ENCODE measurements at places on chromosomes 16 and 17.

GRCh38 chr17:59145571-59146096, 9.4 kb downstream of the SKA2 start:
- no peak for DNase-seq

DNA sequence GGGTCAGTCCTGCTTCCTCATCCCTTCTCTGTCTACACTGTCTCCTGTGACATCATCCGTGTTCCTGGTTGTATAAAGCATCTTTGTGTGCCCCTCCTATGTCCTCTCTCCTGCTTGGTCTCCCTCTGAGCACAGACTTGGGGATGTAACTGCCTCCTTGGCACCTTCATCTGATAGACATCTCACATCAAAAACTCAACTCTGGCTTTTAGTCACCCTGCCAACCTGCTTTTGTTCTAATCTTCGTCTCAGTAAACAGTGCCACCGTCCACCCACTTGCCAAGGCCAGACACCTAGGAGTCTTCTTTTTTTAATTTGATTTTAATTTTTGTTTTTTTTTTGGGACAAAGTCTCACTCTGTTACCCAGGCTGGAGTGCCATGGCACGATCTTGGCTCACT, 16.9 kb upstream of the KSR1 start:
- DNase-seq, result no peak

- DNase-seq, result no peak
These were observed 373.7 kb downstream of the HAPSTR1 start for GRCh38 chr16:9465161-9465560.

DNA sequence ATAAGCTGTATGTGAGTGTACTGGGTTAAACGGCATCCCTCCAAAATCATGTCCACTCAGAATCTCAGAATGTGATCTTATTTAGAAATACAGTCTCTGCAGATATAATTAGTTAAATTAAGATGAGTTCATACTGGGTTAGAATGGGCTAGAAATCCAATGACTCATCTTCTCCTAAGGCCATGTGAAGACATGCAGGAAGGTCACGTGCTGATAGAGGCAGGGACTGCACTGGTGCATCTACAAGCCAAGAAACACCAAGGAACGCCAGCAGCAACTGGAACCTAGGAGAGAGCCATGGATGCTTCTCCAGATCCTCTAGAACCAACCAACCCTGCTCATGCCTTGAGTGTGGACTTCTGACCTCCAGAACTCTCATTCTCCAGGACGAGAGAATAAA, 241.0 kb downstream of the XYLT1 start:
- DNase-seq, result no peak

DNA sequence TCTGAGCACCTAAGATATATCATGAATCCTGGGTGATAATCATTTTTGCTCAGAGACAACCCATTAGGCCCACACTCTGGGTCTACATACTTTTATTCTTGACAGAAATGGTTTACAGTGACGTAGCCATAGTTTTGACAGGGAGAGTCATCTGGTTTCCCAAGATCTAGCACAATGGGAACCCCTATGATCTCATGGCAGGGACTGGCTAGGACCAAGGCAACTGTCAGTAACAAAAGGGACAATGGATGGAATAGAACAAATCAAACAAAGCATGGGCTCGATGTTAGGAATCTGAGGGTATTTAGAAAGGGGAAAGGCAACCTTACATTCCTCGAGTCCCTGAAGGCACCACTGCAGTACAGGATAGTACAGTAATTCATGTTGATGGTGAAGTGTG, 20.5 kb downstream of the CFAP97D1 start:
- no peak for DNase-seq

DNA sequence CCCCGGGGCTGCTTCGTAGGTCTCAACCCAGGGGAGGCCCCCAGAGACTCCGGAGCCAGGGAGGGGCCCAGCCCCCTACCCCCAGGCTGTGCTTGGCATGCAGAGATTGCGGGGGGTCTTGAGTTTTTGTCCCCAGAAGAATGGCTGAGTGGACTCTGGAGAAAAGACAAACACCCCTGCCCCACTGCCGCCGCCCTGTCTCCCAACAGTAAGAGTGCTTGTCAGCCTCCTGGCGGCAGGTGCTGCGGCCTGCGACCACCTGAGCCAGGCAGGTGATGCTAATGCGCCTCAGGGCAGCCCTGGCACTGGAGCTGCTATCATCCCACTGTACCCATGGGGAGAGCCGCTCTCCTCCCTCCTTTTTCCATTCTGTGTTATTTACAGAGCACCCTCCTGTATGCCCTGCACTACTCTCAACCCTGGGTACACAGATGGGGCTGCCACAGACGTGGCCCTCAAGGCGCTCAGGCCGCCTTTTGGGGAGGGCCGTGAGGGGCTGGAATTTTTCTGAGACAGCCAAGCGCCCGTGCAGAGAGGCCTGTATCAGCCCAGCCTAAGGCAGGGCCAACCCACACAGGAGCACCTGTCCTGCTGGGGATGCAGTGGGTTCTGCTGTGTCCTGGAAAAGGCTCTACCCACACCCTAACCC, 2.6 kb upstream of the IL17C start:
- no peak for DNase-seq

DNA sequence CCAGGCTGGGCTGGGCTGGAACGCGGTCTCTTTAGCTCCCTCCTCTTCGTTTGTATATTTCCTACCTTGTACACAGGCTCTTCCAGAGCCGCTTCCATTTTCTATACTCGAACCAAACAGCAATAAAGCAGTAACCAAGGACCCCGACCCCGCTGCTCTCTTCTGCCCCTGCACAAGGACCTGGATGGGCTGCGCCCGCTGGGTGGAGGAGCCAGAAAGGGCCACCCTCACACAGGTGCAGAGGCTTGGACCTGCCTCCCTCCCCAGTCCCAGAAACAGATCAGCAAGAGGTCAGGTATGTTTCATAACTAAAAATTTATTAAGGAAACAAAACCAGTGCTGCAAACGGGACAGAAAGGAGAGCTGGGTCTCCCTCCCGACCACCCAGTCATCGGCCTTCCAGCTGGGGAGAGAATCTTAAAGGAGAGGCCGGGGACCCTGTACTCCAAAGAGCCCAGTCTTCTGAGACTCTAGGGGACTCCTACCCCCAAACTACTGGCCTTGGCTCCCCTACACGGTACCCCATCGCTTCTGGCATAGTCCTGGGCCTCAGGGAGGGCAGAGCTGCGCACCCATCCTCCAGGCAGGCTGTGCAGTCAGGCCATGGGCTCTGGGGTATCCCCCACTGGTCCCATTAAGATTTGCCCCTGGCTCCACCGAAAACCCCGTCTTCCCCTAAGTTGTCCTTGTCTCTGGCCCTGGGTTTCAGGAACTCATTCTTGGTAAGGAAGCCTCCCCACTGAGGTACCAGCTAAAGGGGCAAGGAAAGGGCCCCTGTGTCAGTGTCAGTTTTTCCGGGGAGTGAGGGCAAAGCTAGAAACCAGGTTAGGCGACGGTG, 4.9 kb downstream of the HIC1 start:
- DNase-seq, result no peak

- peak; percentile 92 for DNase-seq
These were observed at the start of gene SKA2 for GRCh38 chr17:59154721-59155438. Gene SKA2, minus strand, starts transcription at chr17:59155186. Its CDS starts 23 bp downstream, at chr17:59155163.

- DNase-seq, result no peak
These were observed 14.5 kb downstream of the NGFR start for GRCh38 chr17:49509588-49509917.

DNA sequence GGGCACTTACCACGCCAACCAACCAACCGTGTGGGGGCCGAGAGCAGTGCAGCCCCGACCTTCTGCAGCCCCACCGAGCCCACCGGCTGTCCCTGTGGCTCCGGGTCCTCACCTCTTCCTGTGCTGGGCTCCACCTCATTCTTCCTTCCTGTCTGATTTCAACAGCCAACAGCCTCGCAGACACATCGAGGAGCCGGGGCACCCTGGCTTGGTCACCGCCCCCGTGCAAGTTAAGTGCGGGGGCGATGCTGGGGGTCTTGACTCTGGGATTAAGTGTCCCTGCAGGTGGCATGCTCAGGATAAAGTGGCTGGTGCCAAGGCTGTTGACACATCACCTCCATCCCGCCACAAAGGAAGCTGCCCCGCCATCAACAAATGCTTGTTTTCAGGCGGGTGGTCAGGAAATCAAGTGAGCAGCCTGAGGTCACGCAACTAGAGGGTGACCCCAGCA, at the start of gene NLRC3:
Gene NLRC3 (minus strand): TSS at position 102 of the 451 bp plus-strand sequence. CDS start 12,367 bp downstream, outside the sequence.
- DNase-seq, result no peak

- DNase-seq, result peak; percentile 99
These were observed 6.4 kb downstream of the CUEDC1 start for GRCh38 chr17:57948555-57949420.

DNA sequence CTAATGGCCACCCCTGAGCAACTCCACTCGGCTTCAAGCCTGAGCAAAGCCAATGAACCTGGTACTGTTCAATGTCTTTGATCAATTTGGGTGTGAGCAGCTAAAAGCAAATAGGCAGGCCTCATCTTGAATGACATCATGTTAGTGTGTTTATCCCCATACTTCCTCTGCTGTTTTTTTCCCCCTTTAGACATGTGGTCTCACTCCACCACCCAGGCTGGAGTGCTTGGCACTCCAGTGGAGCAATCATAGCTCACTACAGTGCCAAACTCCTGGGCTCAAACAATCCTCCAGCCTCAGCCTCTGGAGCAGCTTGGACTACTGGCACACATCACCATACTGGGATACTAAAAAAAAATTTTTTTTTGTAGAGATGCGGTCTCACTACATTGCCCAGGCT, 75.4 kb downstream of the ARHGAP17 start:
- no peak for DNase-seq

- no peak for DNase-seq
These were observed 109.9 kb downstream of the PHKB start for GRCh38 chr16:47571049-47571448.

GRCh38 chr16:6940968-6941367, 391.7 kb upstream of the RBFOX1 start:
- DNase-seq, result no peak

DNA sequence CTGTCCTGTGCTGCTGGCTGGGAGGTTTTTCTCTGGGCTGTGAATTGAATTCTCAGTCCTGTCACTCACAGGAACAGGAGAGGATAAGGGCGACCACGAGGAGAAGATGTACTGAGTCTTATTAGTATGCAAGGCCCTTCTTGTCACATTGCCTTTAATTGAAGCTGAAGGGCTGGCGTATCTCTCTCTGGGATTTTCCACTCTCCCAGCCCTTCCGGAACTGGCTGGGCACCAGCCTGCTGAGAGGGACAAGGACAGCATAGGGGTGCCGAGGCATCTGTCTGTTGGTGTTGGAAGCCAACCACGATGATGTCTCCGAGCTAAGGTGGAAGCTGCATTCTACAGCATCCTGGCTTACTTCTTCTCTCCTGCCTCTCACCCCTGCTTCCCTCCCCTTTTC, 33.2 kb downstream of the GPRC5B start:
- no peak for DNase-seq

DNA sequence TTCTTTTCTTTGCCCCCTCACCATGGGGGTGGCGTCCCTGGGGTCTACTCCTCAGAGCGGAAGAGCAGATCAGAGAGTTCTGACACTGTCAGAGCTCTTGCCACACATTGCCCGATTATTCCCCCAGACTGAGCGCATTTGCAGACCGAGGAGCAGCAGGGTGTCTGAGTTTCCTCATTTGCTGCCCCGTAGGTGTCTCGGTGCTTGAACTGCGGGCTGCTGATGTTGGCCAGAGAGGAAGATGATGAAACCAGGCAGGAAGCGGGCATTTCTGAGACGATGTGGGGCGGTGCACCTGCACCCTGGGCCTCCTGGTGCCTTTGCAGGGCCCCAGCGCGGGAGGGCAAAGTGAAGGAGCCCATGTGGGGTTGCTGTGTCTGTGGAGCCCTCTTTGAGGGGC, 55.2 kb downstream of the ARSG start:
- no peak for DNase-seq

GRCh38 chr16:89386306-89387185, 103.8 kb downstream of the ANKRD11 start:
- no peak for DNase-seq

- DNase-seq, result no peak
These were observed 54.9 kb downstream of the SIAH1 start for GRCh38 chr16:48330189-48330840.

GRCh38 chr17:63364387-63364786, 81.7 kb downstream of the CYB561 start:
- DNase-seq, result no peak

- DNase-seq, result no peak
These were observed 191.6 kb downstream of the CPPED1 start for GRCh38 chr16:12611916-12612597.
